ENCODE measurements at places on chromosomes 11 and 22. TPM values are rescaled to one million over a fixed set of nuclear protein-coding genes. Genes with fewer than 3 reads are reported as not detected.

DNA sequence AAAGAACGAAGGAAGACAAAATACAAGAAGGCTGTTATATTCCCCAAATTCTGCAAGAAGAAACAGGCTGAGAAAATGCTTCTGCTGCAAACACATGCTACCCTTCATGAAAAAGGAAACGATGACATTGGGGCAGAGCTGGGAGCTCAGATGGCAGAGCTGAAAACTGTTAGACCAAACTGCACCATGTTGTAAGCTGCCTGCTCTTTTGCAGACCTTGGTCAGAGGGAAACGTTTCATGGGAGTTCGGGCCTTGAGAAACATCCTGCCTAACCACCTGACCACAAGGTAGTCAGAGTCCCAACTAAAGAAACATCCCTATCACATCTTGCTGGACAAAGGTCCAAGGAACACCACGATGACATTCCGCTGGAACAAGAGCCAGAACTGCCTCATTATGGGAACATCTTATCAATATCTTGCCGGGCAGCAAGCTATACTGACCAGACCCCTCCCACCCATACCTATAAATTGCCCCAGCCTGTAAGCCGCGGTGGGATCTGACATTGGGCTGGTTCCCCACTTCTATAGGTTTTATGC is 110.7 kb upstream of the CTSC start:
- DNase-seq, result no peak

GRCh38 chr22:23562186-23562585 is 17.9 kb downstream of the IGLL1 start:
- DNase-seq, result no peak

DNA sequence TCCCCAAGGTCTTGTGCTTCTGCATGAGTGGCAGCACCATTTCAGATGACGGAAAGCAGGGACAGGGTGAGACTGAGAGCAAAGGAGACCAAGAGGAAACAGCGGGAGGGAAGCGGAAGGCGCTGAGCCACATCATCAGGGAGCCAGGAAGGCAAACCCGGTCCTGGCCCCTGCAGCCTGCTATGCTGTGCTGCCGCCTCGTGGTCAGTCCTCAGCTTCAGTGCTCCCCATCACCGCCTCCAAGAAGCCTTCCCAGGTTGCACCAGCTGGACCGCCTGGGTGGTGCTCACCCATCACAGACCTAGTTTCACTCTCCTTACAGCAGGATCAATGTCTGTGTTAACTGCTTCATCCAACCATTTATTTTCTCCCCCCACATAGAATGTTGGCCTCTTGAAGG is 73.0 kb upstream of the PHF21B start:
- DNase-seq, result peak; percentile 58

DNA sequence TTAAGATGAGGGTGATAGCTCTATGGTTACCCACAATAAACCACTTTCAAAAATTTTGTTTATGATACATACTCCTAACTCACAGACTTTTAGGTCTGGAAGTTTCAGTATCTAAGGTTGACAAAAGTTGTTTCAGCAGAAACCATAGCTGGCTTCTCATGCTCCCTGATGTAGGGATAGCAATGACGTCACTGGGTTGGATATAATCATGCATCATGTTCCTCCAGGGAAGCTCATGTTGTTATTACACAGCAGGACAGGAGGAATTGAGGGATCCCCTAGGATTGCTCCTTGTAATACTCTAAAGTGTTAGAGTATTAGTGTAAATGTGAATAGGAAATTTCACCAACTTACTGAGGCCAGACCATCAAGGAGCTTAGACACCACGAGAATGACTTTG is 23.6 kb downstream of the APOL3 start:
- DNase-seq, result no peak

Gene AIP
- total RNA-seq, result 78.5 TPM

DNA sequence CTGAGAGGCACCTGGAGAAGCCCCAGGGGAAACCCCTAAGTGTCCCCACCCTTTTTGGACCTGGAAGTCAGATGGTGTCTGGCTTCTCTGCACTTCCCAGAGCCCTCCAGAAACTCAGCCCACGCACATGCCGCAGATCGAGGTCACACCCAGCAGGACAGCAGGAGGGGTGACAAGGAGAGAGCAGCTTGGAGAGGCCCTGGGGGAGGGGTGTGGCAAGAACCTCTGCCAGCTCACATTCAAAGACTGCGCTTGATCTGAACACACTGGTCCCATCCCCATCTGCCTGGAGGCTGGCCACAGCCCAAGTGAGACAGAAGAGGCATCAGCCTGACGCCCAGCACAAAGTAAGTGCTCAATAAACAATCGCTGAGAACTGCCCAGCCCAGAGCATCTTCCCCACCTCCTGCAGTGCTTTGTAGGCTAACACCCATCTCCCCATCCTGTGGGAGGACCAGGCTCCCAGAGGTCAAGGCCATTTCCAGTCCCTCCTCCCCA is 21.4 kb downstream of the TMPRSS6 start:
- peak; percentile 67 for DNase-seq

GRCh38 chr22:31932863-31933262 is 11.5 kb upstream of the YWHAH start:
- DNase-seq, result no peak

DNA sequence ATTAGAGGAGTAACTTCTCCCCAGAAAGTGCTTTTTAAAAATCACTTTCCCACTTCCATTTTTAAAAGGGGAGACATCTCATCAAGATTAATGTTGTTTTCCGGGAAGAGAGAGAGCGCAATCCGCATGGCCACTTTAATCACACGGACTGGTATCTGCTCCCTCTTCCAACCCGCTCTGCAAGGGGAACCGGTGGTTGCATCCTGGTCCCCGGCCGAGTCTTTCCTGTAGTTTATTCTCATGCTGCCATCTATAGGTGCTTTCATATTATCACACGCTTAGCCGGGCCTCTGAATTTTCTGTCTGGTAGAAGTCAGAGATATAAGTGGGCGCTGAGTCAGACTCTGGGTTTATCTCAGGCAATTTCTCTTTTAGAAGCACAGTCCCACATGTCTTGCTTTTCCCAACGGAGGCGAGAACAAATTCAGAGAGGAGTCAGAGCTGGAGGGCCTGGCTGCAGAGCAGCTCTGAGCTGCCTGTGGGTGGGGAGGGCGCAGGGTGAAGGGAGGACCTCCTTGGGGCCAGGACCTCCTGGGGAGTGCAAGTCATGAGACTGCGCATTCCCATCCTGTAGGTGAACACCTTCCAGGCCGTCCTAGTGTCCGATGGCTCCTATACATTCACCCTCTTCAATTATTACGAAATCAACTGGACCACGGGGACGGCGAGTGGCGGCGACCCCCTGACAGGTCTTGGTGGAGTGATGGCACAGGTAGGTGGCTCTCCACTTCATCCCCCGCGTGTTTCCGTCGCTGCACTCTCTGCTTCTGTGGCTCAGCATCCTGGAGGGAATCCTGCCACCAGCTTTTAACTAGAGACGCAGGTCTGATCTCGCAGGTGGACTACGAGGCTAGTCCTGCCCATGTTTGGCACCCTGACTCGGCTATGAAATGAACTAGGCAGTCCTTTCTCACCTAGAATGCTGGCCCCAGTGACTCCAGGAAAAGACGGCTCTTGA is 11.7 kb downstream of the TECTA start:
- DNase-seq, result peak; percentile 74

- DNase-seq, result peak; percentile 13
Measured at GRCh38 chr11:74024261-74025029, 15.6 kb upstream of the UCP3 start.

DNA sequence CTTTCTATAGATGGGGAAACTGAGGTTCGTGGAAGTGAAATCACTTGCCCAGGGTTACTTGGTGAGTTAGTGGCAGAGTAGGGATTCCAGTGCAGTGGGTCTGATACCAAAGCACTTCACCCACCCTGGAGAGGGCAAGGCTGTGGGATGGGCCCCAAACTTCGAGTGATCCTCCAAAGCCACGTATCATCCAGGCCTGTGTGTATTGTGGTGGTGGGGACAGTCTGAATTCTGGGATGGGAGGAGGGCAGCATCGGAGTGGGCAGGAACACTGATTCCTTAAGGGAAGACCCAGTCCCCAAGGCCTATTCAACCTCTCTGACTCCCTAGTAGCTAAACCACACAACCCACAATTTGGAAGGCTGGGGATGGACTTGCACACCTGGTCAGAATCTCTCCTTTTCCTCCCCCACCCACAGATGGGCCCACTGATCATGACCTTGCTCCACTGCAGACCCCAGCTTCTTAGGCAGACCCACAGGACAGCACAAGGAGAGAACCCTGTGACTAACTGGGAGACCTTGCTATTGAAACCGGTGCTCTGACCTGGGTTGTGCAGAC is 11.5 kb downstream of the TMPRSS13 start:
- no peak for DNase-seq

Gene ABTB2
- total RNA-seq, result 9.3 TPM

DNA sequence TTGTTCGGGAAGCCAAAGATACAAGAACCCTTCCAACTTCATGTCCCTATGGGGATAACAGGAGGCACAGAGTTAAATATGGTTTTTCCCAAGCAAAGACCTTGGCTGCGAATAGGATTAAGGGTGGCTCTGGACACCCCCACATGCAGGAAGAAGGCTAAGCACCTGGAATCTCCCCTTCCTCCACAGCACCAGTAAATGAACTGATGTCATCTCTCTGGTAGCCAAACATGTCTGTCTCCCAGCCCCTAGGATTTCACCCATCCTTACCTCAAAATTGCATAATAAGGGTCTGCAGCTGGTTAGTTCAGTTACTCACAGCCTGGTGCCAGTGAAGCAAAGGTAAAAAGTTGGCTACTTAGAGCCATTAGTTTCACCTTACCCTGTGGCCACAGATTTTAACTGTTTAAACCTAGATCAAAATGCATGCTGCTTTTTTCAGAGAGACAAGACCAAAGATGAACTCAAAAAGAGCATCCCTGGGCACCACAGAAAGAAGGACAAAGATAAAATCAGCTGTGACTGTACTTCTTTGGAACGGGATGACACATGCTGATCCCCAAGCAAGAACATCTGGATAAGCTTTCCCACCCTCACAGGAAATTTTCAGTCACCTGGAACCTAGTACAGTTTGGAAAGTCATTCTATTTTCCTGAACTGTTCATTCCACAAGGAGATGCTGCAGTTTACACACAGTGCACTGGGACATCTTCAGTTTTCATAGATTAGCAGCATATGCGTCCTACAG is 77.2 kb upstream of the AKIP1 start:
- peak; percentile 69 for DNase-seq

Gene KCNK4
- total RNA-seq, result 0.23 TPM

DNA sequence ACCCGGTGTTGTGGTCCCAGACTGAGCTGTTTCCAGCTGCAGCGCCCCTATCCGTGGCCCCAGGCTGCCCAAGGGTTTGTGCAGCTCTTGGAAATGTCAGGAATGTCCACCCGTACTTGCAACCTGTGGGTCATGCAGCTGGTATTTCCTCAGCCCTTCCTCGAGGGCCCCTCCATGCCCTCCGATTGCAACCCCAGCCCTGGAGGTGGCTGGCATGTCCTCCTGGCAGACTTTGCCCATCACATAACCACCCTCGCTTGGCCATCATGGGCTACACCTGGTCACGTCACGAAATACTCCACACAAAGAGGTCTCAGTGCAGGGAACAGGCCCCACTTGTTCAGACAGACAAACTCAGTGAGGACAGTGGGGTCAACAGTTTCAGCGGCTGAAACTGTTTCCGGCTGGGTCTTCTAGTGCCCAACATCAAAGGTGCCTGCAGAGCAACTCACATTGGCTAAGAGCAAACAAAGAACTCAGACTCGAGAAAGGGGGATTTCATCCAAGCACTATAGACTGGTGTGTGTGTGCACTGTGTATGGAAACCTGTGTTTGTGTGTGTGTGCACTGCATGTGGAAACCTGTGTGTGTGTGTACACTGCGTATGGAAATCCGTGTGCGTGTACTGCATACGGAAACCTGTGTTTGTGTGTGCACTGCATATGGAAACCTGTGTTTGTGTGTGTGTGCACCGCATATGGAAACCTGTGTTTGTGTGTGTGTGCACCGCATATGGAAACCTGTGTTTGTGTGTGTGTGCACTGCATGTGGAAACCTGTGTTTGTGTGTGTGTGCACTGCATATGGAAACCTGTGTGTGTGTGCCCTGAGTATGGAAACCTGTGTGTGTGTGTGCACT is 72.8 kb upstream of the CCND1 start:
- no peak for DNase-seq

Gene OR52B4
- total RNA-seq, result not detected

DNA sequence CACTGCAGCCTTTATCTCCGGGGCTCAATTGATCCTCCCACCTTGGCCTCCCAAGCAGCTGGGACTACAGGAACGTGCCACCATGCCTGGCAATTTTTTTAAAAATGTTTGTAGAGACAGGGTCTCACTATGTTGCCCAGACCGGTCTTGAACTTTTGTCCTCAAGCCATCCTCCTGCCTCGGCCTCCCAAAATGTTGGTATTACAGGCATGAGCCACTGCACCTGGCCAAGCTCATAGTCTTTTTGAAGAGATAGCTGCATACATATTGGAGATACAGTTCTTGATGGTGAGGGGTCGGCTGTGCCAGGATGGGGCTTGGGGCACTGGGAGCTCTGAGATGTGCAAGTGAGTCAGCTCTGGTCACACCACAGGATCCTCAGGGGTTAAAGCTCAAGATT is 53.2 kb downstream of the CHRDL2 start:
- DNase-seq, result no peak

DNA sequence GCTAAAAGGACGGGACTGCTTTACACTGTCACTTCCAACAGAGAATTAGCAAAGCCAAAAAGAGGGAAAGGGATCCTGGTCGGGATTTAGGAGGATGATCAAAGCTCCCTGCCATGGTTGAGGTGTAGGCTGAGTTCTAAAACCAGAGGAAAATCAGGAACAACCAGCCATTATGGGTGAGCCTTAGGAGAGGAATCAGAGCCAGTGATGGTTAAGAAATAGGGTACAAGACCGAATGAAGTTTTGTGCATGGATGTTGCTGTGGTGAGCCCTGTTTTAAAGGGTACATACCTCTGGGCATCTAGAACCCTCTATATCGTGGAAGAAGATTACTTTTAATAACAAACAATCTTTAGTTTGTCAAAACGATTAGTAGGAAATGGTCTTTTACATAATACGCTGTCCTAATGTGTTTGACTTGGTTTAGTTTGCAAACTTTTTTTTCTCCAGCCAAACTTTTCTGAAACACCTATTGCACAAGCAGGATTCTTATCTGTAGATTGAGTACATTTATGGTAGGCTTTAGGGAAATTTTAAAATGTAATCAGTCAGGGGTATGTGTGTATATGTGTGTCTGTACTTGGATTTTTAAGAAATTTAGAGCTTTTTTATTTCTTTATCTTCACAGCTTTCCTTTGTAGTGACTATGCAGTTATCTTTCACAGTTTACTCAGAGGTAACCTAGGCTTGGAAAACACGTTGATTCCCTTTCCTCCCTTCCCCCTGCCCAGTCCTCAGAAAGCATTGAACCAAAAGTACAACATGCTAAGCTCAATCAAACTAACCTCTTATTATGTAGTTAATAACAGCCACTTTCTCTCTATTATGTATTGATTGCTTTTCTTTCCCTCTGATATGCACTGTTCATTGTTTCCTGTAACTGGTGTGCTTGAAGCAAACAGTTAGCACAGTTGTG is 26.8 kb downstream of the TRIM44 start:
- no peak for DNase-seq

Gene KRTAP5-9
- not detected for total RNA-seq

Gene DENND5A
- 62.5 TPM for total RNA-seq

All from Daoy (cell line).